Daoy (cell line): ENCODE measurements at places on chromosomes 12 and 14. TPM values are rescaled to one million over a fixed set of nuclear protein-coding genes. Genes with fewer than 3 reads are reported as not detected.
A peak's percentile ranks its signal among the peaks of the same experiment; 100 is the strongest.

DNA sequence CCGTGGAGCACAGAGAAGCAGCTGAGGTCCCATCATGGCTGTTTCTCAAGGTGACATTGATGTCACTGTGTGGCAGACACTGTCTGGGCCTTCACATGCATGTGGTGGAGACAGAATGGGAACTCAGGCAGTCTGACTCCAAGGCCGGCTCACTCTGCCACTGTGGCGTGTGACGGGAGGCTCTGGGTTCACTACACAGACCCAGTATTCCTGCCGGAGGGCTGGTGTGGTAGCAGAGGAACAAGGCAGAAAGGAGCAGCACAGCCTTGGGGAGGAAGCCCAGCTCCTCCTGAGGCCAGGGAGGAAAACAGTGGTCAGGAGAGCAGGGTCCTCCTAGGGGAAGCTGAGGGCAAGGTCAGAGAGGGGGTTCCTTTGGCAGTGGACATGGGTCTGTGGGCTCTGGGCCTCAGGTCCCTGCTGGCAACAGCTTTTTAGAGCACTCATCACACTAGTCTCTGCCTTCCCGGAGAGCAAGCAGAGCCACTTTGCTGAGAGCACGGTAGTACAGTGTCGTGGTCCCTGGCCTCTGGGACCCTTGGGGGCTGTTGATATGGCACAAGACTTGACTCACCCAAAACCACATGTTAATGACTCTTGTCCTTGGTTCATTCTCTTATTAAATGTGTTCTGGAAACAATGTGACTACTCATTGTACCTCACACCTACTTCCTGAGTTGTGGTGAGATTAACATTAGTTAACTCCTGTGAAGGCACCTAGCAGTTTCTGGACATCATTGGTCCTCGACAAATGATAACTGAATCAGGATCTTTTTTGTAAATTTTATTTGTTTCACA lies 21.3 kb downstream of the DCAF4 start:
- DNase-seq = peak; percentile 37

DNA sequence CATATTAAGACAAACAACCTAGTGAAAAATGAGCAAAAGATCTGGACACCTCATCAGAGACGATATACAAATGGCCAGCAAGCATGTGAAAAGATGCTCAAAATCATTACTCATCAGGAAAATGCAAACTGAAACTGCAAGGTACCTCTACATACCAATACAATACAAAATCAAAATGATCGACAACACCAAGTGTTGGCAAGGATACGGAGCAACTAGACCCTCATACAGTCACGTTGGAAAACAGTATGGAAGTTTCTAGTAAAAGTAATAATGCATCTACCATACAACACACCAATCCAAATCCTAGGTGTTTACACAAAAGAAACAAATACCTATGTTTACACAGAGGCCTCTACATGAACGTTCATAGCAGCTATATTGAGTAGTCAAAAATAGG lies 99.9 kb downstream of the IPO8 start:
- no peak for DNase-seq

- no peak for DNase-seq
These were observed 63.5 kb downstream of the ELK3 start for GRCh38 chr12:96257550-96258103.

- no peak for DNase-seq
These were observed 104.6 kb downstream of the NELL2 start for GRCh38 chr12:44771485-44772021.

DNA sequence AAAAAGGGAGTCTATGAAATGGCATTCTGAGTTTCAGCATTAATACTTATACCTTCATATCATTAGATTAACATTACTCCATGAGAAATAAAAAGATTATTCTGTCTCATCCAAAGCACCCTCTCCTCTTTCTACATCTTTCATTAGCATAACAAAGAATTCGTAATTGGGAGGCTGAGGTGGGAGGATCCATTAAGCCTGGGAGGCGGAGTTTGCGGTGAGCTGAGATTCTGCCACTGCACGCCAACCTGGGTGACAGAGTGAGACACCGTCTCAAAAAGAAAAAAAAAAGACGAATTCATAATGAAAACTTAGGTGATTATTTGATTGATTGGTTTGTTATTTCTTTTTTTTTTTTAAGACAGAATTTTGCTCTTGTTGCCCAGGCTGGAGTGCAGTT lies 1.8 kb upstream of the CDK17 start:
- no peak for DNase-seq

GRCh38 chr12:90390947-90391346 lies 564.0 kb downstream of the CCER1 start:
- no peak for DNase-seq

GRCh38 chr14:96574633-96575632 lies 72.8 kb downstream of the PAPOLA start:
- DNase-seq = peak; percentile 46

The POU6F1 gene
- 0.71 and 4.2 TPM in 2 replicates for total RNA-seq
